NCI-H1417 (cell line): ENCODE measurements at places on chromosomes 11 and 22.
A peak's percentile ranks its signal among the peaks of the same experiment; 100 is the strongest.

DNA sequence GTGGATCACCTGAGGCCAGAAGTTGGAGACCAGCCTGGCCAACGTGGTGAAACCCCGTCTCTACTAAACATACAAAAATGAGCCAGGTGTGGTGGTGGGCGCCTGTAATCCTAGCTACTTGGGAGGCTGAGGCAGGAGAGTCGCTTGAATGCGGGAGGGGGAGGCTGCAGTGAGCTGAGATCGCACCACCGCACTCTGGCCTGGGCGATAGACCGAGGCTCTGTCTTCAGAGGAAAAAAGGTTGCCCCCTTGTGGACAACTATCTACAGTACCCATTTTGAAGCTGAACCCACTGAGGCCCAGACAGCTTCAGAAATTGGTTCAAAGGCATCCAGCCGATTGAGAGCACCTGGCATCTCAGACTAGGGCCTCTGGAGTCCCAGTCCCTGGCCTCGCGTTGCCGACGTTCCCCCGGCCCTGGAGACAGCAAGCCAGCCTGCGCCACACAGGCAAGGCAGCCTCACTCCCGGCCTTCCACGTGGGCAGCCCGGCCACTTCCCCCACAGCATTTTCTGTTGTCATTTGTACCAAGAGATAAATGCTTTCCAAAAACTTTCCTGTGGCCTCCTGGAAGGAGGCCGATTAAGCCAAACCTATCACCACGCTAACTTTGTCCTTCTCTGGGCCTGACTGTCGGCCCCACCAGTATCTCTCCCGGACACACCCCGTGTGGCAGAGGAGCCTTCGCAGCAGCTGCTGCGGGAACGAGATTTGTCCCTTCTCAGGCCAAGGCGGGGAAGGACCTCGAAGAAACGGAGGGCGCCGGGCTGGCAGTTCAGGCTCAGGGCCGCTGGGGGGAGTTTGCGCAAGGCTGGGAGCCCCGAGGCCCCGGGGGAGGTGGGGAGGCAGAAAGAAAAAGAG, 82.8 kb downstream of the FLI1 start:
- no peak for DNase-seq

GRCh38 chr11:10401696-10402392, 53.2 kb upstream of the AMPD3 start:
- DNase-seq: no peak

DNA sequence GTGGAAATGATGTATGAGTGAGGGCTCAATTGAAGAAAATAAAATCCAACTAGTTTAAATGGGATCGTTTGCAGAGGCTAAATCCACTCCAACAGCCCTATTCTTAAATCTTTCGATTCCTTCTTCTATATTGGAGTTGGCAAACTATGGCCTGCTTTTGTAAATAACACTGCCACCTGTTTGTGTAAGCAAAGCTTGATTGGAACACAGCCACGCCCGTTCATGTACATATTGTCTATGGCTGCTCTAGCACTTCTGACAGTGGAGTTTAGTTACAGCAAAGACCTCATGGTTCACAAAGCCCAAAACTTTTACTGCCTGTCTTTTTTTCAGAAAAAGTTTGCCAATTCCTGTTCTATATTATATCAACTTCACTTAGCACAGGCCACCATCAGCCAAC, 40.6 kb upstream of the RCN1 start:
- no peak for DNase-seq

- DNase-seq: no peak
Observed at GRCh38 chr11:19795082-19795481, 82.4 kb downstream of the NAV2 start.

GRCh38 chr11:44364596-44364995, 54.7 kb upstream of the ALX4 start:
- no peak for DNase-seq

DNA sequence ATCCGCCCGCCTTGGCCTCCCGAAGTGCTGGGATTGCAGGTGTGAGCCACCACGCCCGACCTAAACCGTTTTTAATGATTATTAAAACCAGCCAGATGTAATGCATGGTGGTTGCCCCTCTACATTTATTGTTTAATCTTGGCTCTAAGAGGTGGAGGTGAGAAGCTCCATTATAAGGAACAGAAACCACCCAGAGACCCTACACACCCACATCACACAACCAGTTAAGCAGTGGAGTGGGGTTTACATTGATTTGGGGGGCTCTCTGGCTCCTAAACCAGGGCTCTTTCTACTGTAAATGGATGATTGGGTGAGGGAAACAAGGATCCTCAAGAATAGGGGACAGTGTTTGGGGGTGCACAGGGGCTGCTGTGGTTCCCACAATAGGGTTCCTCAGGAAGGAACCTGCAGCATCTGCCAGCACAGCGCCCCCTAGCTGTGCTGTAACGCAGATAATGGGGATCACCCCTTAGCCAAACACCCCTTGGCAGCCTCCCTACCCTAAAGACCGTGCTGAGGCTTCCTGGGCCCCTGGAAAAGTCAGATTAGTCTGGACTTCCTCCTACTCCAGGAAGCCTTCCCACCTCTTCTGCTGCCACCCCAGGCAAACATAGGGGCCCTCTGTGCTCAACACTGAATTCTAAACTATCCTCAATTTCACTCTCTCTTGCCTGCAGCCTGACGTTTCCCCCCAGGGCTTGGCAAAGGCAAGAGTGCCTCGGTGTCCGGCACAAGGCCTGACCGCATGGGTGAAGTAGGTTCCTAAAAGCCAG, 2.4 kb downstream of the MPST start:
- no peak for DNase-seq

GRCh38 chr11:117096201-117096991, 1.8 kb downstream of the SIK3 start:
- DNase-seq: no peak

GRCh38 chr11:12188548-12189317, 78.3 kb downstream of the MICAL2 start:
- DNase-seq: no peak

DNA sequence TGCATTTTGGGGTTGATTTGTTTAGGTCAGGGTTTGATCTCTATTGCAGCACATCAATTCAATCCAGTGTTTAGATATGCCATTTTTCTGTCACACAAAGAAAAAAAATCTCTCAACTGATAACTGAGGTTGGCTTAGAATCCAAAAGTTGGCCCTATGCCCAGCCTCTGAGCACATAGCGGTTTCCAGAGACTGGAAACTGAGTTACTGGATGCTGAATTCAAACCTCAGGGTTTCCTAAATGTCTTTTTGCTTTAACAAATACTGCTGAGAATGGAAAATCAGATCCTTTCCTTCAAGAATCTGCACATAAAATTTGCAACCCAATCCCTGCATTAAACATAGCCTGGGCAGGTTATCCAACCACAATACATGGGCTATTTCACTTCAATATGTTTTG, 4.0 kb downstream of the P4HA3 start:
- DNase-seq: no peak

DNA sequence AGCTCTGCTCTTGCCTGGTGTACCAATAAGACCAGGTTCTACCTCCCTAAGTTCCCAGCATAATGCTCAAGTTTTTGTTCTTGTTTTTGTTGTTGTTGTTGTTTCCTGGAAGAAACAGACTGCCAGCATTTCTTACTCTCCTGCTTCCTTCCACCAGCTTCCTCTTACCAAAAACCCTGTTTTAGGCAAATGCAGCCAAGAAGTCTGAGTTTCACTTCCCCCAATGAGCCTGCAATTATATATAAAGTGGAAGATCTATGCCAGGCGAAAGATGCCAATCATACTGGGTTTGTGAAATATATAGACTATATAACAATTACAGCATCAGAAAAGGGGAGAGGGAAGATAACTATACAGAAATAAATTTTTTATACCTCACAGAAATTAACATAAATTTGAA, 931.5 kb upstream of the FAT3 start:
- no peak for DNase-seq

DNA sequence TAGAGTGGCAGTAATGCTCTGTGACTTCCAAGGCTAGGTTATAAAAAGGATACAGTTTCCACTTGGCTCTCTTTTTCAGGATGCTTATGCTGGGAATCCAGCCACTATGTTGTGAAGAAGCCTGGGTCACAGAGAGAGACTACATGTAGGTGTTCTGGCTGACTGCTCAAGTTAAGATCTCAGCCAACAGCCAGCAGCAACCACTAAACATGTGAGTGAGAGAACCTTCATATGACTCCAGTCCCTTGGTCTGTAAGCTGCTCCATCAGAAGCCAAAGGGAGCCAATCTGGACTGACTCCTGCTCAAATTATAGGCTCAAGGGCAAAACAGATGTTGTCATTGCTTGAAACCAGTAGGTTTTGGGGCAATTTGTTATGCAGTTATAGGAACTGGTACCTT, 162.7 kb downstream of the MAML2 start:
- DNase-seq: no peak

DNA sequence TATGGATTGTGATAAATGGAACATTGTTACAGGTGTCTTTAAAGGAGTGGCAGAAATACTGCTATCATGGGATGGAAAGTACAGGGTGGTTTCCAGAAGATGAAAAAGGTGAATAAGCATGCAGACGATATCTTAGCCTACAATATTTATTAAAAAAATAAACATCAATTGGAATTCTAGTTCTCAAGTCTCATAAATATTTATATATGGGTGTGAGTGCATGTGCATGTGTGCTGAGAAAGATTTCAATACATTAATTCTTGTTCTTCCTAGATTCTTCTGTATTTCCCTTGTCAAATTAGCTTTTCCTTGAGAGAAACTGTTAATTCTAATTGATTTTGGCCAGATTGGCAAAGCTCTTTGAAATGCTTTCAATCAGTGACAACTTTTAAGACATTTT, 618.2 kb downstream of the METTL15 start:
- DNase-seq: no peak

DNA sequence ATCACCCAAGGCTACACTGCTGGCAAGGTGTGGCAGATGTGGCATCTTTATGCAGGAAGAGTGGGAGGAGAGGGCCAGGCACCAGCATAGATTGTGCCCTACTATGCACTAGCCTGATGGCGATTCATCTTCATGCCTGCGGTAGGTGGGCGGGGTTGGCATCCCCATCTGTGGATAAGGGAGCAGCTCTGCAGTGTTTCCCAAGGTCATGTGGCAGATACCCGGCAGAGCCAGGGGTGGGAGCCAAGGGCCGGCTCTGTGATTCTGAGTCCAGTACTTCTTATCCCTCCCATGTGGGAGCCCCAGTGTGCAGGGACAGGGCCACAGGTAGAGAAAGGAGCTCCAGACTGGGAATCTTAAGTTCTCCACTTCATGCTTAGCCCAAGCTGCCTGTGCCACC, 20.0 kb downstream of the CD82 start:
- no peak for DNase-seq

GRCh38 chr11:14672635-14673034, 29.0 kb downstream of the PDE3B start:
- DNase-seq: no peak

- DNase-seq: no peak
Observed at GRCh38 chr11:64090806-64091516, 55.2 kb downstream of the FLRT1 start.

GRCh38 chr11:91170711-91171110, 947.9 kb upstream of the CHORDC1 start:
- DNase-seq: no peak

GRCh38 chr11:59753650-59754493, 1.3 kb upstream of the STX3 start:
- DNase-seq: peak; percentile 68

- DNase-seq: no peak
Observed at GRCh38 chr11:129386795-129387397, 11.2 kb downstream of the BARX2 start.

DNA sequence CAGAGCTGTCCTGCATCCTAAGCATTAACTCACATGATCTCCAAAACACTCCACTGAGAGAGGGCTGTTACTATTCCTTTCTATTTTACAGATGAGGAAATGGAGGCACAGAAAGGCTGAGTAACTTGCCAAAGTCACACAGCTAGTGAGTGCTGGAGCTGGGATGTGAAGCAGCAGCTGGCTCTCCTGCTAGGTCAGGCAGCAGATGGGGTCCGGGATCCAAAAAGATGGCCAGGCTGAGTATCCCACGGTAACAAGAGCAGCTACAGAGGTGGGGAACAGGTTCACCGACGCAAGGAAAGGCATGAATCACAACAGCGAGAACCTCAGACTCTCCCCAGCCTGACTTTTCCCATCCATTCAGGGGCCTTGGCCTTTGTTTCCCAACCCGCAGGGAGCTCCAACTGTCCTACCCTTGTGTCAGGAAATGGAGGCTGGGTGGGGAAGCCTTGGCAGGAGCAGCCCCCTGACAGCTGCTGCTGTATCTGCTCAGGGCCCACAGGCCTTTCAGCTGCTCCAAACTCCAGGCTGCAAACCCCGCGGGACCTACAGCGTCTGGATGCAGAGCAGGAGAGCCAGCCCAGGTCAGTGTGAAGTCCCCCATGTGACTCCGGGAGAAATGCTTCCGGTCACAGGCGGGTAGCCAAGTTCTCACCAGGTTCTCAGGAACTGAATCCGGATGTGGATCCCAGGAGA, 29.5 kb downstream of the DKK3 start:
- no peak for DNase-seq

- DNase-seq: no peak
Observed at GRCh38 chr11:73680687-73681086, 34.3 kb downstream of the PLEKHB1 start.

- DNase-seq: no peak
Observed at GRCh38 chr22:29937940-29938693, 55.1 kb downstream of the MTMR3 start.

GRCh38 chr22:37627121-37627520, 12.3 kb upstream of the SH3BP1 start:
- DNase-seq: no peak

GRCh38 chr11:116582571-116582970, 190.2 kb downstream of the BUD13 start:
- DNase-seq: peak; percentile 60

DNA sequence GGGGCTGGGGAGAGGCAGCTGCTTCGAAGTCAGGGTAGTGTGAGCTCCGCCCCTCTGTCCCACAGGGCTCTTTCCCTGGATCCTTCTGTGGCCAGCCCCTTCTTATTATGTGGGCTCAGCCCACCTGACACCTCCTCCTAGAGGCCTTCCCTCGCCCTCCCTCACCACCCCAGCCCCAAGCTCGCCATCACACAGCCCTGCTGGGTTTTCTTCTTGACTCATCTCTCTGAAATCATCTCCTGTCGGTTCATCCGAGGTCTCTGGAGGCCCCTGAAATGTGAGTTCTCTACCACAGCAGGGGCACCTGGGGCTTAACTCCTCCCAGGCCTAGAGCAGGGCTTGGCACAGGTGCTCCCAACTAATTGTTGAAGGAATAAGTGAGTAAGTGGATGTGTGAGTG, 65.2 kb downstream of the CACNA1I start:
- DNase-seq: no peak

GRCh38 chr11:87076260-87076783, 38.6 kb downstream of the TMEM135 start:
- no peak for DNase-seq

GRCh38 chr11:71385091-71385490, 63.1 kb downstream of the DHCR7 start:
- no peak for DNase-seq

- no peak for DNase-seq
Observed at GRCh38 chr11:73989156-73989555, 6.5 kb upstream of the UCP2 start.

GRCh38 chr11:80414181-80415165, 973.6 kb upstream of the TENM4 start:
- no peak for DNase-seq

- DNase-seq: no peak
Observed at GRCh38 chr11:19723572-19724342, 11.1 kb downstream of the NAV2 start.
